ENCODE measurements at places on chromosomes 6 and 20.

GRCh38 chr6:26304797-26305640 is 60.0 kb upstream of the BTN3A2 start:
- DNase-seq, result peak; percentile 69

GRCh38 chr20:41306061-41306727 is 11.3 kb downstream of the ZHX3 start:
- DNase-seq, result no peak

GRCh38 chr20:56628873-56629463 is at the start of gene TFAP2C:
TSS of gene TFAP2C (plus strand) at chr20:56629306. CDS start at chr20:56629545, 239 bp downstream.
- peak; percentile 34 for DNase-seq

DNA sequence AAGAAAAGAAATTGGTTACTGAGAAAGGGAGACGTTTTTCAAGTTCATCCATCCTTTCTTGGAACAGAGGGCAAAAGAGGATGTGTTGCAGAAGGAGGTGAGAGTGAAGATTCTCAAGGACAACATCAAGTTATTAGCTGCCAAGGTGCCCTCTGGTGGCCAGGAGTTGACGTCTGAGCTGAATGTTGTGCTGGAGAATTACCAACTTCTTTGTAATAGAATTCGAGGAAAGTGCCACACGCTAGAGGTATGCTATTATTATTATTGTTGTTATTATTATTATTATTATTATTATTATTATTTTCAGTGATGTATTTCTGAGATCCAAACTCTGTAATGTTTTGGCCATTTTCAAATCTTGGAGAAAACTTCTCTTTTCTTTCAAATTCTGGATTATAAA is 197.0 kb downstream of the UTRN start:
- DNase-seq, result peak; percentile 65

DNA sequence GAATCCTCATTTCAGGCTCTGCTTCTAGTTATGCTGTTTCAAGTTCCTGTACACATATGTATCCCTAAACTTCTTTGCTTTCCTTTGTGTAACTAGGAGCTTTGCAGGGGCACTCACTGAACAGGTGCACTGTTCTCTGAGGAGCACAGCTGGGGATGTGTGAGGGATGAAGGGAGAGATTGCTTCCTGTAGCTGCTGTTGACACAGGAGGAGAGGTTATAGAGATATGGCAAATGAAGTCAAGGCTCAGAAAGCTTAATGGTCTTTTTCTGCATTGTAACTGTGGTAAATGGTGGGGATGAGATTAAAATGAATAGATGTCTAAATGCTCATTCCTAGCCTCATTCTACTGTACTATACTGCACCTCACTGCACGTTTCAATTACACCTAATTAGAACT is 454.3 kb downstream of the BTBD3 start:
- DNase-seq, result no peak

- DNase-seq, result peak; percentile 48
Observed at GRCh38 chr6:143449714-143450452, 612 bp downstream of the ADAT2 start.

DNA sequence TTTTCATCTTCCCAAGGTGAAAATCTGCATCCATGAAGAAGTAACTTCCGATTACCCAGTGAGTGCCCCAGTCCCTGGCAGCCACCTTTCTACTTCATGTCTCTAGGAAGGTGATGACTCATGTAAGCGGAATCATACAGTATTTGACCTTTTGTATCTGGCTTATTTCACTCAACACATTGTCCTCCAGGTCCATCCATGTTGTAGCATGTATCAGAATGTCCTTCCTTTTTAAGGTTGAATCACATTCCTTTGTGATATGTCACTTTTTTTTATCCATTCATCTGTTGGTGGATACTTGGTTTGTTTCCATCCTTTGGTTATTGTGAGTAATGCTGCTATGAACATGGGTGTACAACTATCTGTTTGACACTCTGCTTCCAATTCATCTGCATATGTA is 176.3 kb upstream of the CDYL start:
- DNase-seq, result peak; percentile 97

Measured in lung microvascular endothelial cell (primary cell).